ENCODE measurements at places on chromosomes 7 and 10.

GRCh38 chr7:31058122-31058521 is 6.0 kb downstream of the ADCYAP1R1 start:
- DNase-seq, result no peak

DNA sequence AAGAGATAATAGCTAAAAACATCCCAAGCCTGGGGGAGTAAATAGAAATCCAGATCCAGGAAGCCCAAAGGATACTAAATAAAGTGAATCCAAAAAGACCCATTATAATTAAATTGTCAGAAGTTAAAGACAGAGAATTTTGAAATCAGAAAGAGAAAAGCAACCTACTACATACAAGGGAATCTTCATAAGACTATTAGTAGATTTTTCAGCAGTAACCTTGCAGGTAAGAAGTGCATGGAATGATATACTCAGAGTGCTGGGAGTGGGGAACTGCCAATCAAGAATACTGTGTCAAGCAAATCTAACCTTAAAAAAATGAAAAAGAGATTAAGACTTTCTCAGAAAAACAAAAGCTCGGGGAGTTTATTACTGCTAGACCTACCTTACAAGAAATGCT is 13.2 kb upstream of the GIMAP1 start:
- DNase-seq, result no peak

- DNase-seq, result no peak
Measured at GRCh38 chr7:45099891-45100760, 11.4 kb upstream of the NACAD start.

GRCh38 chr7:43044511-43044910 is 67.9 kb upstream of the HECW1 start:
- DNase-seq, result no peak

DNA sequence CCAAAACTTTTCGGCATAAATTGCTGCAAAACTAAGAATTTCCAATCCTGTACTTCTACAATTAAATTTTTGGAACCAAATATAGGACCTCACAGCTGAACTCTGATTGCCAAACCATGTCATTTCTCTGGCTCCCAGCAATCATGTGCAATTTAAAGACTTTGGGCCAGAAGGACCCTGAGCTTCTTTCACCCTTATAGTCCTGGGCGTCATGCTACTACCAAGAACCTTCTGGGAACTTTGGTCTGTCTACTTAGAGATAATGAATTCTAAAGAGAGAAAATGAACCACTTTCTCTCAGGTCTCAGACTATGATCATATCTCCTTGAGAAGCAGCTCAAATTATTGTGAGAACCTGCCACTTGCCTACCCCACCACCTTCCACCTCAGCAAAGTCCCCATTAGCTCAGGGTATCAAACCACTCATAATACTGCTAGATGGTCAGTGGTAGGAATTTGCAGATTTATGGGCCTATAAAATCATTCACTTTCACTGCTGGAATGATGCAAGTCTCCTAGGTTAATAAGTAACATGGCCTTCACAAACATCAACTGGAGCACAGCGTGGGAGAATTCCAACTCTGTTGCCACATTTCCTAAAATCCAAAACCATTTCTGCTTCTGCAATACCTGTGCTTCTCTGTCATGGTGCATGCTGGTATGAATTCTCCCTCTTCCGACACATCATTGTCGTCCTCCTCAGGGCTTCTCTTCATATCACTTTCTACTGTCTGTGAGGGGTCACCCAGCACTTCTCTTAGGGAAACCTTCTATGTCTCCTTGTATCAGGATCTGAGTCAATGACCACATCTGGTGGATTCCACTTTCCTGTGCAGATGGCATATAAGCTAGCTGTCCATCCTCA is 6.6 kb upstream of the WDR91 start:
- no peak for DNase-seq

DNA sequence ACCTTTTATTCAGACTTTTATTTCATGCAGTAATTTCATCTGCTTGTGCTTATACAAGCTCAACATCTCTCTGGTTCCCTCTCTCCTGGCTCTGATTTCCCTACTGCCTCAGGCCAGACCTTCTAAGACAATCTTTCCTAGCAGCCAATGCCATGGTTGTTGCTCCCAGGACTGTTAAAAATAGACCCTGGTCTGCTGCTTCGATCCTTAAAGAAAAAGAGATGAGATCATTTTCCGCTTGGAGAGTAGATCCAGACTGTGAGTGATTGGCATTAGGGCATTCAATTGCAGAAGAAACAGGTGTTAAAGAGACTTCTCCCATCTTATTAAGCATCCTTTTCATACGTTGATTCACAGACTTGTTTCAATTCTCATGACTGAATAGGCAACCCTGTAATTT is 68.4 kb upstream of the ITGB1 start:
- DNase-seq, result no peak

DNA sequence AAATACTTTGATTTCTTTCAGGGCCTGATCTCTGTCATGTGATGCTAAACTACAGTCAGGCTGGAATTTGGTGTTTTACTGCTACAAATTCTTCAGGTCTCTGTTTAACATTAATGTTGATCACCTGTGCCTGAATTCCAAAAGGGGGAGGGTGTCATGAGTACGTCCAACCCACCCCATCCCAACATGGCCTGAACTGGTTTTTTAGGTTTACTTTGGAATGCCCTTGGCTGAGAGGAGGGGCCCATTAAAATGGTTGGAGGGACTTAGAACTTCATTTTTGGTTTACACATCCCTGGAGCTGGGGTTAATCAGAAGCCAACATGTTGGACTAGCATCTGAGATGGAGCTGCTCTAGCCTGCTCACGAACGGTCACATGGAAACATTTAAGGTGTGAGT is 60.8 kb upstream of the CFAP46 start:
- DNase-seq, result no peak

DNA sequence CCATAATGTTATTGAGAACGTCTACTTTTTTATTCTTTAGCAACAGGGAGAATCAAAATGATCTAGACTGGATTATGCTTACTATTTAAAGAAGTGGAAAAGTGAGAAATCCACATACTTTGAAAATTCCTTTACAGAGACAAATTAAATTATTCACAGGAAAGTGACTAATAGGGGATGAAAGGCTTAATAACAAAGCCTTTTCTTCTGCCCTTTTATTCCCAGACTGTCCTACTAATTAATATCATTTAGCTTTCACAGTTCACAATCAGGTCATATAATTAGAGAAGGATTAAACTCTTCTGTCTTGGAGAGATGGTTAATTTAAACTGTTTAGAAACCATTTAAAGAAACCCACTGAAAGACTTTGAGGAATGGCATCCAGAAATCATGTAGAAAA is 58.8 kb downstream of the ARL4A start:
- no peak for DNase-seq

- DNase-seq, result no peak
Measured at GRCh38 chr7:2443491-2443890, 32.7 kb downstream of the GRIFIN start.
